ENCODE measurements at places on chromosomes 6 and 20. TPM values are rescaled to one million over a fixed set of nuclear protein-coding genes. Genes with fewer than 3 reads are reported as not detected.
A peak's percentile ranks its signal among the peaks of the same experiment; 100 is the strongest.

GRCh38 chr20:4663553-4663952, 58.2 kb upstream of the PRND start:
- DNase-seq = no peak

GRCh38 chr6:148890096-148890495, 143.3 kb downstream of the UST start:
- no peak for DNase-seq

- DNase-seq = no peak
Observed at GRCh38 chr20:48052475-48052835, 267.2 kb upstream of the SULF2 start.

DNA sequence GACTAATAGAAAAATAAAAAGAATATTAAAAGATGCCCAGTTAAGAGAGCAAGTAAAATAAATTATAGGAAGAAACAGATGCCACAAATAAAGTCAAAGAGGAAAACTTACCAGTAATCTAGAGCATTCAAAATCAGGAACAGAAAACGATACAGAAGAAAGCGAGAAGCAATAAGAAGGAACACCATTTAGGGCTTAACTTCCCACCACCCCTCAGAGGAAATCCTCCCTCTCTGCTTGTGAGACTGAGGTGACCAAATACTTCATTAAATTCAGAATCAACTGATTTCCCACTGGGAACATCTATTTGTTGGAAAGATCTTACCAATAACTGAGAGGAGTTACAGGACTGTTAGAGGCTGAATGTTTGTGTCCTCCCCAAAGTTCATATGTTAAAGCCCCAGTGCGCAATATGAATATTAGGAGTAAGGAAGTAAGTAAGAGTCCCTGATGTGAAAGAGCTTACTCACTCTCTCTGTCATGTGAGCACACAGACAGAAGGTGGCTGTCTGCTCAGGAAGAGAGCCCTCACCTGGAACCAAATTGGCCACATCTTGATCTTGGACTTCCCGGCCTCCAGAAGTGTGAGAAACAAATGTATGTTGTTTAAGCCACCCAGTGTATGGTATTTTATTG, 19.5 kb downstream of the KATNA1 start:
- no peak for DNase-seq

- DNase-seq = peak; percentile 89
Observed at GRCh38 chr6:169190144-169190584, 63.5 kb downstream of the THBS2 start.

DNA sequence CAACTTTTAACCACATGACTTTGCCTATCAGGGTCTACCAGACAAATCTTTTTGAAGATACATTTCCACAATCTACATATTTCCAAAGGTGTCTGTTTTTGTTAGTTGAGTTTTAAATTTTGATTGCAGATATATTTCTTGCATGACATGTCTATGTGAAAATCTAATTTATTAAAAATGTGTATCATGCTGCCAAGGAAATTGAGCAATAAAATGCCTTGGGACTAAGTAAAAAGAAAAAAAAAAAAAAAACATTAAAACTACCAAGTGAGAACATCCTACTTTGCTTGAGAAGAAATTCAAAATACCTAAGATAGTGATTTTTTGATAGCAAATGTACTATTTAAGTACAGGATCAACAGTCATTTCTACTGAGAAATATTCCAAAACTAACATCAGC, 17.7 kb downstream of the SLC17A5 start:
- DNase-seq = no peak

GRCh38 chr6:142183351-142183750, 36.3 kb downstream of the VTA1 start:
- DNase-seq = no peak

GRCh38 chr6:106163446-106163965, 77.4 kb downstream of the PRDM1 start:
- DNase-seq = peak; percentile 76

DPPA5 gene
- total RNA-seq = not detected

GRCh38 chr6:137044366-137045221, at the start of gene IL20RA:
IL20RA (minus strand) TSS chr6:137044965; CDS start chr6:137044728, 237 bp downstream.
- no peak for DNase-seq

PDE7B gene
- 12.4 TPM for total RNA-seq

- DNase-seq = peak; percentile 79
Observed at GRCh38 chr6:36625158-36625919, 31.2 kb downstream of the SRSF3 start.

DNA sequence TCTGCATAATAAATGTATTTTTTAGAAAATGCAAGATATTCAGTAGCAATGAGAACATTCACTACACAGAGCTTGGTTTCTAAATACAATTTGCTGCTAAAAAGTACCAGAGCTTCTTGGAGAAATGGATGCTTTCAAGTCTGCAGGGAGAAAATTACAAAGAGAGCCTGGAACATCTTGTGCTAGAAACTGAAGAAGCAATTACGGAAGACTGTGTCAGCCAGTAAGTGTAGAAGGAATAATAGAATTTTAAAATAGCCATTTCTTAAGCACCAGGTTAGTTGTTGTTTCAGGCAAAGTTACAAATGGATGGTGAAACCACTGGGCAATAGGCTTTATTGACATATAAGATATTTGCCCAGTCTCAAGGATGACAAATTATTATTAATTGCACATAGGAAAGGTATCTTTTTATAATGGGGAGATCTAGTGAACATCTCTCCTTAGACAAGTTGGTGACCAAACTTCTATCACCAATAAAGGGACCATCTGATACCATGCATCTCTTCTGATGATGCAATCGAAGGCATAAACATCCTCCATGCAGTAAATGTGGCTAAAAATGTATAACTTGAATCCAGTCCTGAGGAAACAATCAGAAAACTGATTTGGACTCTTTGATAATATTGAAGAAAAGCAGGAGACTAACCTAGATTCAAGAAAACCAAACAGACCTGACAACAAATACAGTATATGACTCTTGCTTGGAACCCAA, 81.7 kb downstream of the ARHGAP18 start:
- DNase-seq = no peak

DNA sequence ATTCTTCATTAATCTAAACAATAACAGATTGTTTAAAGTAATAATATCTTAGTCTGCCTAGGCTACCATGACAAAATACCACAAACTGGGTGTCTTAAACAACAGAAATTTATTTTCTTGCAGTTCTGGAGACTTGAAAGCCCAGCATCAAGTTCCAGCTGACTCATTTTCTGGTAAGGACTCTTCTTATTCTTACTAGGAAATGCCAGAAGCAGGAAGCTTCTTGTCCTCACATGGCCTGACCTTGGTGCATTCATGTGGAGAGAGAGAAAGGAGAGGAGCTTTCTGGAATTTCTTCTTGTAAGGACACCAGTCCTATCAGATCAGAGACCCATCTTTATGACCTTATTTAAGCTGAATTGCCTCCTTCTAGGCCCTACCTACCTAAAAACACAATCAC, 110.5 kb downstream of the ANKRD60 start:
- no peak for DNase-seq

DNA sequence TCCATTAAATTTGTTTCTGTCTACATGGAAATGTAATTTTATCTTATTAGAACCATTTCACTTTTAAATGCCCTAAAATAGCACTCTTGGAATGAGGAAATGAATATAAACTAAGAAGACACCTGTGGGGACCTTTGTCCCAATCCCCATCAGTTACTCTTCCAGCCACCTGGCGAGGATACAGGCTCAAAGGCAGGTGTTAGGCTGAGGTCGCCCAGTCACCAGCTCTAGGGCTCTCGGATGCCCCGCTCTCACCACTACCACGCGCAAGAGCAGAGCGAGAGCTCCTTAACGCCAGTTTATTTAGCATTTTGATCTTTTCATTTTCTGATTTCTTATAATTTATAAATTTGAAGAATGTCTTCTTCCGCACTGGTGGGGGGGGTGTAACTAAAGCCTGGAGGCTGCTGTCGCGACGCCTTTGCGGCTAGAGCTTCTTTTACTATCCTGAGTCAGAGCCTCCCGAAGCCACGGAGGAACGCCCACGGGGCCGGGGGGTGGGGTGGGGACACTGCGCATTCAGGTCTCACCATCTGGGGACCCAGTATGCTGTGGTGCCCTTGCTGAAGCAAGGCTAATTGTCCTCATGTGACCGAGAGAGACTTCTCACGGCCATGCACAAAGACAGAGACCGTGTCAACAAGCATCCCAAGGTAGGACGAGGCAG, 38.7 kb upstream of the AFDN start:
- DNase-seq = no peak

TOX2 gene
- 1.1 TPM for total RNA-seq

DNA sequence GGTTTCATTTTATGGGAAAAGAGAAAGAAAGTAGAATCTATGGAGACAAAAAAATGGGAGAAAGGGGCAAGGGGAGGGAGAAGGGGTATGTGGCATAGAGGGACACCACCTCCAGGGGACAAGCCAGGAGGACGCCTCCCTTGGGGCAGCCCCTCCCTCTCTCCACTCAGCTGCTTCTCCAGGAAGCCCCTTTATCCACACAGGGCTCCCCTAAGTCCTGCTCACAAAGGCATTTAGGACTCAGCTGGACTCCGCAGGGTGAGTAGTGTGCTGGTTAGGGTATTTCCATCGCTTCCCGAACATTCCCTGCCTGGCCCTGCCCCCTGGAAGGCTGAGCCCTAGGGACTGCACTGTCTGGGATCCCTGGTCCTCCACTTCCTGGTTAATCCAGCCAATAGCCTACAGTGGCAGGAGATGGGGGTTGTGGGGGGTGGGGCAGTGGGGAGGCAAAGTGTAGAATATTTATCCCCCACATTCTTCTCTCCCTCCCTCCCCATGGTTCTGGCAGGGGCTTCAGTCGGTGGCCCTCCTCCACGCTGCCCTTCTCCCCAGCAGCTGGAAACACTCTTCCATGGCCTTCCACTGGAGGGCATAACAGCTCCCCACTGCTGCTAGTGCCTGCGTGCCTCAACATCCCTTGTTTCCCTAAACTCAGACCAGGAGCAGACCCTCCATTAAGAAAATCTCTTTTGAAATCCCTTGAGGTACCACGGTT, 84.8 kb downstream of the SNX5 start:
- DNase-seq = no peak

- DNase-seq = no peak
Observed at GRCh38 chr6:143054329-143054728, 6.4 kb upstream of the AIG1 start.

SNAP91 gene
- not detected for total RNA-seq

TSBP1 gene
- not detected for total RNA-seq

DNA sequence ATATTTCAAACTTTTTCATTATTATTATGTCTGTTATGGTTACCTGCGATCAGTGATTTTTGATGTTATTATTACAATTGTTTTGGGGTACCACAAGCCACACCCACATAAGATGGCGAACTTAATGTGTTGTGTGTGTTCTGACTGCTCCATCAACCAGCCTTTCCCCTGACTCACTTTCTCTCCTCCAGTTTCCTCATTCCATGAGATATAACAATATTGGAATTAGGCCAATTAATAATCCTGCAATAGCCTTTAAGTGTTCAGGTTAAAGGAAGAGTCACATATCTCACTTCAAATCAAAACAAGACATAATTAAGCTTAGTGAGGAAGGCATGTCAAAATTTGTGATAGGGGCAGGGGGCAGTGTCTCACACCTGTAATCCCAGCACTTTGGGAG, 16.3 kb upstream of the POPDC3 start:
- peak; percentile 39 for DNase-seq

SAPCD1 gene
- total RNA-seq = not detected

GRCh38 chr6:119067091-119067490, 11.4 kb downstream of the FAM184A start:
- no peak for DNase-seq

DNA sequence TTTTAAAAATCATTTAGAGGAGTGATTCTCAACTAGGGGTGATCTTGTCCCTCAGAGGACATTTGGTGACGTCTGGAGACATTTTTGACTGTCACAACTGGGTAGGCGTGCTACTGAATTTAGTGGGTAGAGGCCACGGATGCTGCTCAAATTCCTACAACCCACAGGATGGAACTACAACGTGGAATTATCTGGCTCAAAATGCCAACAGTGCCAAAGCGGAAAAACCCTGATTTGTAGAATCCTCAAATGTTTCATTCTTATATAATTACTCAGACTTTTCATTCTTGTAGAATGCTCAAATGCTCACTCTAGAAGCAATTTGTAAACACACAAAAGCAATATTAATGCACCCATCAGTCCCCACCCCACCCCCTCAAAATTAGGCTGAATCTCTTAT, 229.8 kb downstream of the ZMYND8 start:
- peak; percentile 69 for DNase-seq

DNA sequence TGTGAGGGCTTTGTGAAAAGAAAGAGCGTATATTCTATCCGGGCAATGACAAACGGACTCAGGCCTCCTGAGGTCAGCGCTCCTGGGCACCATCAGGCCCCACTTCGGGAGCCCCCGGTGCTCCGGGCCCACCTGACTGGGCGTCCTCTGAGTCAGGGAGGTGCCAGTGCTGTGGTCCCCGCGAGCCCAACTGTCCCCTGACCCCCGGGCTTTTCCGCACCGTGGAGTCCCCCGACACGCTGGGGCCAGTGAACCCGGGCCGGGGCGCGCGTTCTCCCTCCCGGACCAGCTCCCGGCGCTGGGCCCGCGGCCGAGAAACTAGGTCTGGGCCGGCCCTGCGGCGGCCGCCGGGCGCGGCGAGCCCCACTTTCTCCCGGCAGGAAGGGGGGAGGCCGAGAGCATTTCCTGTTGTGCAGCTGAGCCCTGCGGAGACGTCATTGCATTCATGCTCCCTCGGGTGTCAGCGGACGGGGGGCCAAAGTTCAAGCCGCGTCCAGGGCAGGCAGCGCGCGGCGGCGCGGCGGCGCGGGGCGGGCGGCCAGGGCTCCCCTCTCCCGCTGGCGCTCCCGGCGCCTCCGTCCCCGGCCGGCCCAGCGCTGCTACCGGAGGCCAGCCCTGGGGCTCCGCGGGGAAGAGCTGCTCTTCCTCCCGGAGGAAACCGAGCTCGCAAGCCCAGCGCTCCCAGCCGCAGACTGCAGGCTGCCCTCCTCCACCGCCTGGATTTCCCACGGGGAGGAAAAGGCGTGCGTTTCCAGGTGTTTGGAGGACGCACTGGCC, 18.3 kb downstream of the HIVEP2 start:
- peak; percentile 90 for DNase-seq

MYBL2 gene
- 21.7 TPM for total RNA-seq

- DNase-seq = no peak
Observed at GRCh38 chr6:52964318-52964717, 30.8 kb downstream of the GSTA4 start.

- no peak for DNase-seq
Observed at GRCh38 chr20:63311833-63312243, 18.9 kb downstream of the COL20A1 start.

DNA sequence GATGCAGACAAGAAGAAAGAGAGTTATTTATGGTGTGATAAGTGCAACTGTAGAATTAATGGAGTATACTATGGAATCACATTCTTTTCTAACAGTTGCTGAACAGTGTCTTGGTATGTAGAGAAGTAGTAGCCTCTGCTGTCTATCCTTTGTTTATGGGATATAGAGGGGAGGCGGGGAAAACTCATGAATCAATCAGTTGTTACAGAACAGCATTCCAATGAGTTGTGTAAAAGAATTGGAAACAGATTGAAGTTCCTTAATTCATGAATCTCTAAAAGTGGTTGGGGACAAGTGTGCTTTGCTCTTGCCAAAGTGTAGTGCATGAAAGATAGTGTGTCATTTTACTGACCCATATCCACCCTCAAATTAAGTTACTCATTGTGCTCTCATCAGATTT, 77.7 kb downstream of the FLRT3 start:
- peak; percentile 1 for DNase-seq

PAK5 gene
- not detected for total RNA-seq
